Forelimb muscle (tissue), 1 donor: ENCODE measurements at places on chromosomes 12 and 14.

GRCh38 chr14:23589606-23590005, 11.0 kb upstream of the JPH4 start:
- no peak for DNase-seq

GRCh38 chr14:88683119-88683518, 109.6 kb downstream of the EML5 start:
- no peak for DNase-seq

- no peak for DNase-seq
Measured at GRCh38 chr12:119231774-119232173, 53.0 kb downstream of the HSPB8 start.

- DNase-seq, result no peak
Measured at GRCh38 chr14:92646952-92647796, 101.3 kb downstream of the LGMN start.

GRCh38 chr12:45408729-45409114, 192.8 kb downstream of the ANO6 start:
- no peak for DNase-seq

DNA sequence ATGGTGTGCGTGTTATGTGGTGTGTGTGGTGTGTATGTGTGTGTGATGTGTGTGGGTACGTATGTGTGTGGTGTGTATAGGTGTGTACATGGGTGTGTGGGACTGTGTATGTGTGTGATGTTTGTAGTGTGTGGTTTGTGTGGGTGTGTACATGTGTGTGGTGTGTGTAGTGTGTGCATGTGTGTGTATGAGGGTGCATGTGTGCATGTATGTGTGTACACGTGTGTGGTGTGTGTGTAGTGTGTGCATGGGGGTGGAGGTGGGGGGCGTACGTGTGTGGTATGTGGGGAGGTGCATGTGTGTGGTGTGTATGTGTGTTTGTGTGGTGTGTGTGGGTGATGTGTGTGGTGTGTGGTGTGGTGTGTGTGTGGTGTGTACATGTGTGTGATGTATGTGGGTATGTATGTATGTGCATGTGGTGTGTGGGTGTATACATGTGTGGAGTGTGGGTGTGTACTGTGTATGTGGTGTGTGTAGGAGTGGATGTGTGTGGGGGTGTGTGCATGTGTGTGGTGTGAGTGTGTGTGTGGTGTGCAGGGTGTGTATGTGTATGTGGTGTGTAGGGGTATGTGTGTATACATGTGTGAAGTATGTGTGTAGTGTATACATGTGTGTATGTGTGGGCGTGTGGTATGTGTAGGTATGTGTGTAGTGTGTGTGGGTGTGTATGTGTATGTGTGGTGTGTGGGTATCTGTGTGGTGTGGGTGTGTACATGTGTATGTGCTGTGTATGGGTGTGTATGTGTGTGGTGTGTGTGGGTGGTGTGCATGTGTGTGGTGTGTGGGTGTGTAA, 119.8 kb upstream of the GSC start:
- DNase-seq, result no peak

- no peak for DNase-seq
Measured at GRCh38 chr14:76848879-76849278, 22.7 kb downstream of the LRRC74A start.

GRCh38 chr12:4445156-4446101, at the start of gene FGF6:
Gene FGF6 (minus strand): TSS chr12:4445815. CDS start chr12:4445570, 245 bp downstream.
- no peak for DNase-seq

- DNase-seq, result no peak
Measured at GRCh38 chr14:103058164-103059055, 1.1 kb upstream of the CDC42BPB start.

GRCh38 chr12:52210186-52210924, 18.5 kb upstream of the KRT80 start:
- no peak for DNase-seq

DNA sequence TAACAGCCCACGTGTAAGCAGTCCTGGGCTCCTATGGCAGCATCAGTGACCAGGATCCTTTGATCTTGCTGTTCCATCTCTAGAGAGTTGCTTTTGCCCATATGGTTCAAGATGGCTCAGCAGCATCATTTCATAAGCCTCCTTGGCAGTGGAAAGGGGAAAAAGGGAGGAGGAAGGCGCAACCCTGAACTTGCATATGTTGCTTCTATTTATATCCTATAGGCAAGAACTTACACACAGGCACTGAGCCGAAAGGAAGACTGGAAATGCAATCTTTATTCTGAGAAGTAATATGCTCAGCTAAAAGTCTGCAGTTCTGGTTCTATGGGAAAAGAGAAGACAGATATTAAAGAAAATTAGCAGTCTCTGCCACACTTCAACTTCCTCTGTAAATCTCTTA, 167.7 kb upstream of the PLXNC1 start:
- DNase-seq, result no peak

- DNase-seq, result no peak
Measured at GRCh38 chr14:104600141-104600643, 4.4 kb downstream of the TMEM179 start.

DNA sequence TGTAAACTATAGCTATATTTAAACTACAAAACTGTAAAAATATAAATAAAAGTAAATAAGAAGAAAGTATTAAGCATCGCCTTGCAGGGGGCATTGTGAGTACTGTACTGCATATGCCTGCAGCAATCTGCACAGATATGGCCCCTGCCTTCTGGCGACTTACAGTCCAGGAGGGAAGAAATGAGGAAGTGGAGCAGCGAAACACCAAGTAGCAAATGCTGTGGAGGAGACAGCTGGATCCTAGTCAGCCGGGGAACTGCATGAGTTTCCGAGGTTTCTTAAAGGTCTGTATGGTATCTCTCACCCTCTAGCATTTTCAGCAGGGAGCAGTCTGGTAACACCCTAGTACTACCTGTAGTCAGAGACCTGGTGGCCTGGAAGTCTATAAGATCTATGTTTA, 256.9 kb downstream of the CACNA1C start:
- DNase-seq, result no peak

DNA sequence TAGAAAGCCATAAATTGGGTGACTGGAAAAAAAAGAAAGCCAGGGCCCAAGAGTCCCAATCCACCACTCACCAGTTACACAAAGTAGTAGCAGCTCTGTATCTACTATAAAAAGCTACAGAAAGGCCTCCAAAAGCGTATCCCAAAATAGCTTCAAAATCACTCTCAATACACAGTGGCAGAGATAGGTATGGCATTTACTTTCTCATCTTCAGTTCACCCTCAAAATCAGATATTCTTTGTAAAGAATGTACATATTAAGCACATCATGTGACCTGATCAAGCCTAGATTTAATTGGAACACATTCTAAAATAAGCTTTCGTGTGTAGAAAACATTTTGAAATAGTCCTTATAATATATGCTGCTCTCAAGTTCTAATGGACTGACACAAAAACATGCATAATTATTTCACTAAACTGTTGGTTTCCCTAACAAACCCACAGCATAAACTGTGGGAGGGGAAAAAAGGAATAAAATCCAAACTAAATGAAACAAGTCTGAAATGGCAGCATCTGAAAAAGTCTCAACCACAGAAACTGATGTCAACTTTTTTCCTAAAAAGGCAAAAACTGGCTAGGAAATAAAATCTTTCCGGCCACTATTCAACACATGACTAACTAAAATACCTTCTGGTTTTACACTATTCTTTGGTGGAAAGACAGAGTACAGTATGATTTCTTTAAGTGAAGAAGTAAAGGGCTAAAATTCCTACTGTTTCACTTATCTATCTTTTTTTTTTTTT, 25.9 kb downstream of the UBE2N start:
- no peak for DNase-seq

- no peak for DNase-seq
Measured at GRCh38 chr12:9143137-9143536, 27.4 kb upstream of the A2M start.

DNA sequence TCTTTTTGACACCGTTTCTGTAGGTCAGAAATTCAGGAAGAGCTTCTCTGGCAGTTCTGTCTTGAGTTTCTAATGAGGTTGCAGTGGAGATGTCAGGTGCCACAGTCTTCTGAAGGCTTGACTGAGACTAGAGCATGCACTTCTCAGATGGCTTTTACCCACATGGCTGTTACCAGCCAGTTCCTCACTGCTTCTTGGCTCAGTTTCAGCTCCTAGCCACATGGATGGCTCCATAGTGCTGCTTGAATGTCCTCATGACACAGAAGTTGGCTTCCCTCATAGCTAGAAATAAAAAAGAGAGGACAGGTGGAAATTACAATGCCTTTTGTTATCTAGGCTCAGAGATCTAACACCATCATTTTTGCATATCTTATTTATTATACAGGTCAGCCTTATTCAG, 38.1 kb upstream of the SLC2A13 start:
- DNase-seq, result no peak

- no peak for DNase-seq
Measured at GRCh38 chr14:52988139-52988538, 37.3 kb upstream of the FERMT2 start.

DNA sequence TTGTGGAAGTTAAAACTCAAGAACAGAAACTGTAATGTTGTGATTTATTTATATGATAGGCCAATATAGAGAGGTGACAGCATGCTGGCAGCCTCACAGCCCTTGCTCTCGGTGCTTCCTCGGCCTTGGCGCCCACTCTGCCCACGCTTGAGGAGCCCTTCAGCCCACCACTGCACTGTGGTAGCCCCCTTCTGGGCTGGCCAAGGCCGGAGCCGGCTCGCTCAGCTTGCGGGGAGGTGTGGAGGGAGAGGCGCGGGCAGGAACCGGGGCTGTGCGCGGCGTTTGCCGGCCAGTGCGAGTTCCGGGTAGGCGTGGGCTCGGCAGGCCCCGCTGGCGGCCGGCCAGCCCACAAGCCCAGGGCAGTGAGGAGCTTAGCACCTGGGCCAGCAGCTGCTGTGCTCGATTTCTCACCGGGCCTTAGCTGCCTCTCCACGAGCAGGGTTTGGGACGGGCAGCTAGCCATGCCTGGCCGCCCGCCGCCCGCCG, 65.8 kb upstream of the SLC8A3 start:
- no peak for DNase-seq

DNA sequence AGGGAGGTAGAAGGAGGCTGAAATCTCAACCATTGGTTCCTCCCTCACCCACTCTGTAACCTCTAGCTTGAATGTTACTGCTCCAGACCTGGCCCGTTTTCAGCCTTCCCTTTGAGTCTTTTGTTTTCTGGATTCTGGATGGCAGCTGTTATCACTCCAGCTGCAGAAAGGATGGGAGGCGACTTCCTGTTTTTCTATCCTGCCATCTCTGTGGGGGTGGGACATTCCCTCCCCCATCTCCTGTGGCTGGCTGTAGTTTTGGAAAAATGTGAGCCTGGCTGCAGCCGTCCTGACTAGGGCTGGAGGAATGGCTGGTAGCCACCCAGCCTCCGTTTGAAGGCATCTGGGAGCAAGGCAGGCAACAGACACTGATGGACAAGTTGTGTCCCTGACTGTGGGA, 2.9 kb upstream of the PPFIBP1 start:
- DNase-seq, result no peak

DNA sequence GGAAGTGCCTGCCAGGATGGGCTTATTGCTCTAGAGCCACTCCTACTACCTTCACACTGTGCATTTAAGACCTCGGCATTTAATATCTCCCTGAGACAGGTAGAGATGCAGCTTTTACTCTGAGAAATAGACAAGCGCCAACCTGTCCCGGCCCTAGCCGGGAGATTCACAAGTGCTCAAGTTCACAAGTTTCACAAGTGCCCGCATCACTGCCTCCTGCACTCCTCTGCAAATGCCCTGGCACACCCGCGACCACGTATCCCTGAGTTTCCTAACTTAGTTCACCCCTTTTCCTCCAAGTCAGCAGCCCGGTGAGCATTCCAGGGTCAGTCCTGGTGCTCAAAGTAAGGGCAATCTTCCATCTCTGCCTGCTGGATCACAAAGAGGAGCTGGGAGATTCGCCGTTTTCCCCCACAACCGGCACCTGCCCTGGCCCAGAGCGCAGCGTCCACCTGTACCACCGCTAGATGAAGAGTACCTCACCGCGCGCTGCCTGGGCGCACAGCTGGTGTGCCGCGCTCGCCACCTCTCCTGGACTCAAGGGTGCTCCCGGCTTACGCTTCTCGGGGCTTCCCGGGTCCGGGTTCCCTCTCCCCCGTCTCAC, 5.0 kb upstream of the SLC38A4 start:
- DNase-seq, result no peak

DNA sequence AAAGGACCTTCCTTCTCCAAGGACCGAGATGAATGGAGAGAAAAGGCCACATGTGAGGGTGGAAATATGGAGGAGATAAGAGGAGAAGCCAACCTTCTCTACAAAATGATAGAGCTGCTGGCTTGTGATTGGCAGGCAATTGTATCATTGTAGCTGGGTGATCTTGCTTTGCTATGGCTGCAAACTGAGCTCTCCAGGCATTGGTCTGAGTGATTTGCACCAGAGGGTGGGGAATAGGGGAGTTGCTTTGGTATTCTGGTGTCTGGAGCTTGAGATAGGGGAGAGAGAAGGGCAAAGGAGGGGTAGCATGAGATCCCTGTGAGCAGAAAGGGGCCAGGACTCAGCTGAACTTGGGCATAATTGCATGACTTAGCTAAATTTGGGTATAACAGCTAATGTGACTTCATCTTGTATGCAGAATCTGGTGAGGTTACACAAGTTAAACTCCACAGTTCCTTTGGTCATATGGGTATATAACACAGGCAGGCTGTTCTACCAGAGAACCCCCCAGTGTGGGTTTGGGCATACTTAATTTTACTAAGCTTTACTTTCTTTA, 72.0 kb downstream of the FOS start:
- DNase-seq, result no peak

DNA sequence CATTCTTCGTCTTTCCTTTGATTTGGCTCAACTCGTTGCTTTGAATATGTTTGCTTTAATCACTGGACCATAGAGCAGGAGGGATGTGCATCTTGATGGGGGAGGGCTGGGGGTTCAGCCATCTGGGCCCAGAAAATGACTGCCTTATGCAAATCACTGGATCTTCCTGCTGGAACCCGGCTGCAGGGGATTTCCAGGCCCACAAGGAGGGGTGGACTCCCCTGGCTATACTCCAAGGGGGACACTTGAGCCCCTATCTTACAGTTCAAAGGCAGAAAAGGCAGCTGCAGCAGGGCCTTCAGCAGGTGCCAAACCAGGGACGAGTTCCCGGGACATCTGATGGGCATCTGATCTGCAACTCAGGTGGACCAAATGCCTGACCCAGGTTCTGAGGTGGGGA, 122.5 kb downstream of the DICER1 start:
- no peak for DNase-seq

DNA sequence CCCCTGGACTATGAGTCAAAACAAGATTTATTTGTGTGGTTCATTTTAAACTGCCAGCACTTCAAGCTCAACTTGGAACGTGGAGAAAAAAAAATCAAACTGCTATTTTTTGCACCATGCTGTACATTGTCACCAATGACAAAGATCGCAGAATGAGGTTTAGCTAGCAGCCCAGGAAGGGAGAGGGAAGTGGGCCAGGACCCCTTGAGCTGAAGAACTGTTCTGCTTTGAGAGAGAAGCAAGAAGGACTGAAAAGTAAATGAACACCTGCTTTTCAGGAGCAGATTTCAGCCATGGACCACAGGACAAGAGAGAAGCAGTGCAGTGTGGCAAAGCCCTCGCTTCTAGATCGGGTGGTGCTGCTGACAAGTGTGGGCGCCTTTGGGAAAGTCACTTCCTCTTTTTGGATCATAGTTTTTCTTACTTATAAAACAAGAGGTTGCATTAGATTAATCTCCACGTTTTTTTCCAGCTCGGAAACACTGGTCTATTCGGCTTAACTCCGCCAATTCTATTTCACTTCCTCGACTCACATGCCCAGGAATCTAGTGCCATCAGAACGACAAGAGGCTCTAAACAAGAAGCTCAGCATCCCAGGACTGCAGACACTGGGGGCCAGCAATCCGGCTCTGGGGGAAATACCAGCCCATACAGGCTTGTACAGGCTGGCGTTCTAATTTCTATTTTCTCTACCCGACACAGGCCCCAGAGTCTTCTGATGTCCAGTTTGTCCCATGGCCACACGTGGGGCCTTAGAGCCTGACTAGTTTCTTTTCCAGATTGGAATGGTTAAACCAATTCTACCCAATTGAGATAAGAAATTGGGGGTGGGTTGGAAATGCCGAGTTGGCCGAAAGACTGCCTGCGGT, 129.9 kb downstream of the CRACR2A start:
- no peak for DNase-seq
